ENCODE measurements at places on chromosomes 2 and 18.
A peak's percentile ranks its signal among the peaks of the same experiment; 100 is the strongest.

- DNase-seq, result no peak
Observed at GRCh38 chr2:61885896-61886603, 2.4 kb downstream of the CCT4 start.

DNA sequence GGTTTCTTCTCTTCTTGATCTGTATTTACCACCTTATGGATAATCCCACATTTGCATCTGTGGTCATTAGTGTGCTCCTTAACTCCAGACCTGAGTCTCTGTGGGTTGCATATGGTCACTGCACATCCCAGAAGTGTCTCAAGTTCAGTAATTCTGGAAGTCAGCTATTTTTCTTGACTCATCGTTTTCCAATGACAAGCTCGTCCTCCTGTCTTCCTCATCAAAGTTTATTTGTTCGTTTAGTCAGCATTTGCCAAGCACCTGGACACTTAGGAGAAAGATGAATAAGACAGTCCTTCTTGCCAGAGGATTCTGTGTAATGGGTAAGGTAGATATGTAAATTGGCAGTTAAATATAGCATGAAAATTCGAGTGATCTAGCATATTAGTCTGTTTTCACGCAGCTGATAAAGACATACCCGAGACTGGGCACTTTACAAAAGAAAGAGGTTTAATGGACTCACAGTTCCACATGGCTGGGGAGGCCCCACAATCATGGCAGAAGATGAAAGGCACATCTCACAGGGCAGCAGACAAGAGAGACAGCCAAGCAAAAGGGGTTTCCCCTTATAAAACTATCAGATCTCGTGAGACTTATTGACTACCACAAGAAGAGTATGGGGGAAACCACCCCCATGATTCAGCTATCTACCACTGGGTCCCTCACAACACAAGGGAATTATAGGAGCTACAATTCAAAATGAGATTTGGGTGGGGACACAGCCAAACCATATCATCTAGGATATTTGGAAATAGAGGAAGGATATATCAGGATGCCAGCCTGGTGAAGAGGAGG is 19.4 kb downstream of the FASTKD2 start:
- no peak for DNase-seq

- no peak for DNase-seq
Observed at GRCh38 chr2:122100346-122100745, 344.9 kb downstream of the TSN start.

- DNase-seq, result no peak
Observed at GRCh38 chr2:126963390-126963789, 64.7 kb downstream of the TEX51 start.

DNA sequence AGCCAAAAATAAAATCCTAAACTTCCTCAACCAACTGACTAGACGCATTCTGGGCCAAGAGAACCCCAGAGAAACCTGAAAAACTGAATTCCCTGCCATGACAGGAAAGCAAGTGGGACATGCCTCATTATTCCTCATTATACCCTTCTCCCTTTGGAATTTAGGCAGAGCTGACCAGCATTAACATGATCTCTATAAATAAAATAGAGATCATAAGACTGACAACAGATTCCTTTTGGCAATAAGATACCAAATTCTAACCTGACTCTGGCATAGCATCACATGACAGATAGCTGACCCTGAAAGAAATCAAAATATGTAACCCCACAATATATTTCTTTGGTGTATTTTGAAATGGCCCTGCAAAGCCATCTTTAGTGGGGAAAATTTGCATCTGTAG is 277.8 kb upstream of the SLC14A2 start:
- no peak for DNase-seq

DNA sequence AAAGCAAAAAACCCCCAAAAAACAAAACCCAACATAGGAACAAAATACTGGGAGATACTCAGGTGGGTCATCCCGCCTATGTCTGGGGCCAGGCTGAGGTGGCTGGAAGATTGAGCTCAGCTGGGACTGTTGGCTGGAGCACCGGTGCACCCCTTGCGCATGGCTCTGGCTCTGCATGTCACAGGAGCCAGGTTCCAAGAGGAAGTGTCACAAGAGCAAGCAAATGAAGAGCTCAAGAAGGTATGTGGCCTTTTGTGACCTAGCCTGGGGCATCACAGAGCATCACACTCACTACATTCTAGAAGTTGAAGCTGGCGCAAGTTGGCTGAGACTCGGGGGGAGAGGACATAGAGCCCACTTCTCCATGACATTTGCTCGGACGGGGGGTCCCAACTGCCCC is 40.6 kb downstream of the PDCL3 start:
- no peak for DNase-seq

DNA sequence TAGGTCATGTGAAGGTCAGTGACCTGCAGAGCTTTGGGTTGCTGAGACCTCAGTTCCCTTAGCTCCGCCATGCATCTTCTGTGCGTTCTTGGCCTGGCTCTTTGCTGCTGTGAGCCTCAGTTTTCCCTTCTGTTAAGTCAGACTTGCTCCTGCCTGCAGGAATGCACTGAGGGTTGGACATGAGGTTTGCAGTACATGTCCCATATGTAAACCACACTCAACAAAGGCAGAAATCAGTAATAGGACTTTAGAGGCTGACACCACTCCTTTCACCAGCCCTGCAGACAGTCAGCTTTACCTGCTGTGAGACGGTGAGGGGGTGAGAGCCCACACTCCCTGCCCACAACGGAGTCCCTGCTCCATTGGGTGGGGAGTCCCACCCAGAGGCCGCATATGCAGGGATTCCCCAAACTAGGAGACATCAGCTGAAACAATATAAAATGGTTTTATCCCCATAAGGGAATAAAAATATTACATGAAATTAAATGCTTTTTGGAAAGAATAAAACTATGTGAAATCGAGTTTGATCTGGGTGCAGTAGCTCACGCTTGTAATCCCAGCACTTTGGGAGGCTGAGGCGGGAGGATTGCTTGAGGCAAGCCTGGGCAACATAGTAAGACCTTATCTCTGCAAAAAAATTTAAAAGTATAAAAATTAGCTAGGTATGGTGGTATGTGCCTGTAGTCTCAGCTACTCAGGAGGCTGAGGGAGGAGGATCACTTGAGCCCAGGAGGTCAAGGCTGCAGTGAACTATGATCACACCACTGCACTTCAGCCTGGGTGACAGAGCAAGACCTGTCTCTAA is 55.1 kb downstream of the MYO7B start:
- DNase-seq, result no peak

- no peak for DNase-seq
Observed at GRCh38 chr2:67955748-67956603, 106.8 kb downstream of the C1D start.

- DNase-seq, result no peak
Observed at GRCh38 chr2:74847070-74847858, 13.3 kb downstream of the HK2 start.

- no peak for DNase-seq
Observed at GRCh38 chr2:45964906-45965305, 313.4 kb downstream of the PRKCE start.

- no peak for DNase-seq
Observed at GRCh38 chr2:133888107-133888506, 319.8 kb upstream of the NCKAP5 start.

- DNase-seq, result no peak
Observed at GRCh38 chr2:74831693-74832530, 2.0 kb upstream of the HK2 start.

DNA sequence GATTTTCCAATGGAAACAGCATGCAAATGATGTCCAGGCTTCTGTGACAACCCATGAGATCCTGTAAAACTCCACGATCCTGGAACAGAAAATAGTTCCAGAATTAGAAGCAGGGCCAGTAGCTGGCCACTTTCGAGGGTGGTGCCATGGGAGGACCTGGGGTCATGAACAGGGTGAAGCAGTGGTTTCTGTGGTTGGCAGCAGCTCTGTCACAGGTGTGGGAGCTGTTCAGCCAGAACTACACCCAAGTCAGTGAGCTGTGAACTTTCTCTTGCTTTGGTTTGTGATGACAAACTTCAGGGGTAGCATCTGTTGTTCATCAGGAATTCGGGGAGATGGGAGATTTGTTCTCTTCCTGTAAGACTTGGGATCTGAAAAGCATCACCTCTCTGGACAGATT is 314.4 kb upstream of the NT5C1B start:
- no peak for DNase-seq

DNA sequence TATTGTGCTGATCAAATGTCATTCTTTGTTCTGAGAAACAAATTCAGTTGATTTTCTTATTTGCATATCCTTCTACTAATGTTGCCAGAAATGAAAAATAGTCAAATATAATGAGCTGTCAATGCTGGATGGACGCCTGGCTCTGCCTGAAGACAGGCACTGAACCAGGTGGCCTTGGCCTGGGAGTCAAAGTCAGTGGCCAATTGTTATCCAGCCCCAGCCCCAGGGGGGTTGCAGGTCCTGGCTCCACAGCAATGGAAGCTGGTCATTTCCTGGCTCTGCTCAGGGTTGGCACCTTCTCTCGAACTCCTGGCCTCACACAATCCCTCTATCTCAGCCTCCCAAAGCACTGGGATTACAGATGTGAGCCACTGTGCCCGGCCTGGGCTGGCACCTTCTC is 176.8 kb upstream of the GLI2 start:
- DNase-seq, result no peak

- DNase-seq, result no peak
Observed at GRCh38 chr2:65940856-65941255, 494.1 kb upstream of the MEIS1 start.

DNA sequence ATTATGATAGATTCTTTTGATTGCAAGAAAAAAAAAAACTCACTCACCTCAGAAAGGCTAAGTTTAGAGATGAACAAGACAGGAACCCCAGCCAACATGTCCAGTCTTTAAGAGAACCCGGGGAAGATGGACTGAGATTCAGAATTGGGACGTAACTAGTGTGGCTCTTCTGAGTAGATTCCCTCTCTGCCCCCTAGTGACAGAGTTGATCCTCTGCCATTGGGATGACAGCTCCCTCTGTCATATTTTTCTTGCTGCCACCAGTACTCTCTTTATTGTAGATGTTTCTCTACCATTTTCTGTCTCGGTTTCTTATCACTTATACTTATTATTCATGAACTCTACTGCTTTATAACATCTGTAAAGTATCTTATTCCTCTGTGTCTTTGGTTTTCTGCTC is 77.7 kb downstream of the GULP1 start:
- no peak for DNase-seq

GRCh38 chr2:139773720-139774277 is 993.6 kb upstream of the NXPH2 start:
- no peak for DNase-seq

DNA sequence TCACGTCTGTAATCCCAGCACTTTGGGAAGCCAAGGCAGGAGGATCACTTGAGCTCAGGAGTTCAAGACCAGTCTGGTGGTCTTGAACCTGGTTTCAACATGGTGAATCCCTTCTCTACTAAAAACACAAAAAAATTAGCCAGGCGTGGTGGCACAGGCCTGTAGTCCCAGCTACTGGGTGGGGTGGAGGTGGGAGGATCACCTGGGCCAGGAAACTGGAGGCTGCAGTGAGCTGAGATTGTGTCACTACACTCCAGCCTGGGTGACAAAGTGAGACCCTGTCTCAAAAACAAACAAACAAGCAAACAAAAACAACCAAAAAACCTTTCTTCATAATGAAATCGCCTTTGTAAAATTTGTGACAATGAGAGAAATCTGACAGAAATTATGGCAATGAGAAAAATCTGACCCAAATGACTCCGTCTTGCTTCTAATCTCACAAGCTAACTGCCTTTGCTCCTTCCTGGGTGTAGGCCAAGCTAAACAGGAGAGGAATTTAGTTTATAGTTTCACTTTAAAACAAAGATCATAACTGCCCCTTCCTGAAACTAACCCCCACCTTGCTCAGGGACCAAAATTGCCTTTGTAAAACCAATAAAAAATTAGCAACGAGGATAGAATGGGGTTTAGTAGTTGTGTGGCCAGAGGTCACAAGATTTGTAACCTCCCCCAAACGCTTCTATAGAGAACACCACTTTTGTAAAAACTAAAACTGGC is 60.7 kb upstream of the KIF5C start:
- DNase-seq, result no peak

DNA sequence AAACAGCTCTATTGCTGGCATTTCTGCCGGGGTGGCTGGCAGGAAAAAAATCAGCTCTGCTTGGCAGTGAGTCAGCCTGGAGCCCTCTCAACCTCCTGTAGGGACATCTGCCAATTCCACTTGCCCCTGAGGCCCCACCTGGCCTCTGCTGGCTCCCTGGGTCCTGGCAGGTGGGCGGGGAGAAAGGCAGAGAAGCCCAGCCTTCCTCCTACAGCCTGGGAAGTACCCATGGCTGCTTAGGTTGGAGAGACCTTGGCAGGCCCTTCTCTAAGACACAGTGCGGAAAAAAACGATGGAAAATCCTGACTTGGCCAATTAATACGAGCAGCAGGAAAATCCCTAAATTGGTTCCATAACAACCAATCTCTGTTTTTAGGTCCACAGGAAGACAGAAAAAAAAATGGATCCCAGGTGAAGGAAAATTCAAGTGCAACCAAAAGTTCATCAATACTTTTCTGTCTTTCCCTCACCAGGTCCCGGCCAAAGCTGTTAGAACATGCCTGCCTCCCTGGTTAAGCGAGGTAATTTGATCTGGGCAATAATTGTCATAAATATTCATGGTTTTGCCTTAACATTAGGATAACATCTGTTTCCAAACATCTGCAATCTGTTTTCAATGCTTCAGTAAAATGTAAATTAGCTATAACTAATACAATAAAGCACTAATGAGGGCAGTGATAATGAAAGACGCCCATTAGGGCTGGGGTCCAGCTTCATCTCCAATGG is 245.9 kb downstream of the TFCP2L1 start:
- no peak for DNase-seq

- DNase-seq, result no peak
Observed at GRCh38 chr2:38514603-38515154, 88.0 kb downstream of the HNRNPLL start.

- DNase-seq, result no peak
Observed at GRCh38 chr2:173652311-173652710, 297.6 kb downstream of the CDCA7 start.

- DNase-seq, result peak; percentile 84
Observed at GRCh38 chr2:8543383-8544170, 138.3 kb upstream of the ID2 start.

GRCh38 chr2:61011678-61012077 is 5.8 kb upstream of the PEX13 start:
- no peak for DNase-seq

DNA sequence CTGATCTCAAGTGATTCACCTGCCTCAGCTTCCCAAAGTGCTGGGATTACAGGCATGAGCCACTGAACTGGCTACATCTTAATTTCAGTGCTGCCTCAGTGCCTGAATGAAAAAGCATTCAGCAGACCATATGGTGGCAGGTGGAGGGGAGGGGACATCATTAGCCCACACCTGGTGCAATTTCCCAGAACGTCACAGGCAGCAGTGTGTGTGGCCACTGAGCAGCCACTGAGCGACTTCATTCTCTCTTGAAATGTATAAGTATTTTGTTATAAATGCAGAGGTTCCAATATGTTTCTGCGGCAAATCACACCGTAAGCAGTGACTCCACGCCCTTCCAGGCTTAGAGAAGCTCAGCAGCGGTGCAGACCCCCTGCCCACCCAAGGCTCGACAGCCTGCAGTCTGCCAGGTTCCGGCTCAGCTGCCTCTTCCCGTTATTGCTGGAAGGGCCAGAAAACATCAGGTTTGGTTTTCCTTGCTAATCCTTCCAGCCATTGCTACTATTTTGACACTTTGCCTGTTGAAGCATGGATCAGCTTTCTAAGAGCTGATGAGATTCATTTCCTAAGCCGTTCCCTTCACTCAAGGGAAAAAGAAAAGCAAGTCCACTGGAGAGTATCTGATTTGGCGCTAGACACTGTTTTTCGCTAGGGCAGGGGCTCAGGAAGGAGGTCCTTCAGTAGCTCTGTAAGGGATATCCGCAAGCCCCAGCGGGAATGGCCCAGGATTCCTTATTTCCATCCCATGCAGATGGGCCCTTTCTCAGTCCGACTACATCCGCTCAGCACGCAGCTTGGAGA is 250.7 kb downstream of the VAPA start:
- DNase-seq, result no peak

Measured in activated naive CD4-positive, alpha-beta T cell treated with Interleukin-2 at 50 U/mL for 16 hours (primary cell).